ENCODE measurements at places on chromosomes 16 and 17.

GRCh38 chr16:61929776-61930175 lies 106.5 kb downstream of the CDH8 start:
- DNase-seq = no peak

DNA sequence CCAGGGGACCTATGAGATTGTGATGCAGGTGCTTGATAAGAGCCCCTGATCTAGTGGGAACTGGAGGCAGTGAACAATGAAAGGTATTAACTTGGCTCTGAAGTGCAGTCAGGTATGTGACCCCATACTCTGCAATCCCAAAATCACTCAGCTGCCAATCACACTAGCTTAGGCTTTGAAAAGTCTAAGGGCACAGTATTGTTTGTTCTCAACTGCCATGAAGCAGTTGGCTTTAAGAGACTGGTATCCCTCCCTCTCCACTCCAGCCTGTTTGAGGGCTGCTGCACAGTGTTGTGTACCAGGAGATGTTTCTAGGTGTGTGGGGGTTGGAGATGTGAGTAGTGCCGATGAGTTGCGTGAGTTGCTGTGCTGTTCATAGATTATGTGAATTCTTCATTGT lies 2.4 kb downstream of the YPEL2 start:
- no peak for DNase-seq

- DNase-seq = peak; percentile 98
These were observed at the start of gene TBL3 for GRCh38 chr16:1971796-1972489. Gene TBL3, plus strand, starts transcription at chr16:1972053. Its CDS starts 112 bp downstream, at chr16:1972165.

- DNase-seq = no peak
These were observed 10.1 kb upstream of the ERCC4 start for GRCh38 chr16:13909872-13910303.

GRCh38 chr16:61002479-61003204 lies 1033.6 kb downstream of the CDH8 start:
- no peak for DNase-seq

DNA sequence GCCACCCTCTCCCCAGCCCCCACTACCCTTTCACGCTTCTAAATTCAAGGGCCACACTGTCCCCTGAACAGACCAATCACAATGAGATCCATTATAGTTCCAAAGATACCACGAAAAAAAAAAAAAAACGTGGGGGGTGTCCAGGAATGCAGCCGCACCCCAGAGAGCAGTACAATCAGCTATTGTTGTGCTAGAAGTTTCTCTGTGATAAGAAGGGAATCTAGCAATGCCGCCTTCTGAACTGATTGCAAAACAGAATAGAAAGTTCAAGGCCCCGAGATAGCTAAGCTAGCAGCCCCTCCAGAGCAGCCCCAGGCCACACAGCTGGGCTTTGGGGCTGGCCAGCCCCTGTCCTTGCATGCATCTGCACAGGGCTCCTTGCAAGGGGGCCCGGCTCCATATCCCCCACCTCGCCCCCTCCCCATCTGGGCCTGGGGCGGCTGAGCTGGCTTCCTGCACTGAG lies 86.9 kb upstream of the CBX4 start:
- DNase-seq = no peak

DNA sequence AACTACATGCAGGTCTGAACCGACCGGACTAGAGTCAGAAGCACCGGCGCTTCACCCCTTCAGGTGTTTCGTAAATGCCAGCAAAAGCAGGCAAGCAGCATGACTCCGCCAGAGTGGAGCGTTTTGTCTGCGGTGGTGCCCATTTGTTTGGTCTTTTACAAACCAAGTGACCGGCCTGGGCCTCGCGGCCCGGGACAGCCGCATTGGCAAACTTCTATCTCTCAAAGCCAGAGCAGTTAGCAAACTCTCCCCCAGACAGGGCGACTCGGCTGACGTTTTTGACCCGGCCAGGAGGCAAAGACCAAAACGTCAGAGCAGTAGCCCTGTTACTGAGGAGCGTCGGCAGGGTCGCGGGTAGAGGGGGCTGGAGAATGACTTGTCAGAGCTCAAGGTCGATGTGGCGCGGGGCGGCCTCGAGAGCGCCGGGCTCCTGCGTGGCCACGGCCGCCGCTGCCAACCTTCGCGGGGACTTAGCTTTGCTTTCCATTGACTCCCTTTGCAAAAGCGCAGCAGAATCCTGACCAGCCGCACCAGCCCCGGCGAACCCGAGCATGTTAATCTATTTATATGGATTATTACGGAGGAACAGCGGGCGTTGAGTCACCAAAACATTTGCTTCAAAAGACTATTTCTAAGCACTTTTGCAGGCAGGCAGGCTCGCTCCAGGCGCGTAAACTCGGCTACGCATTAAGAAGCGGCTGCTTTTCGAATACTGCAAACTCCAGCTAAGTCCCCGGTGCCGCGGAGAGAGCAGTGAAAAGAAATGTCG lies 763 bp upstream of the SOX9 start:
- no peak for DNase-seq

DNA sequence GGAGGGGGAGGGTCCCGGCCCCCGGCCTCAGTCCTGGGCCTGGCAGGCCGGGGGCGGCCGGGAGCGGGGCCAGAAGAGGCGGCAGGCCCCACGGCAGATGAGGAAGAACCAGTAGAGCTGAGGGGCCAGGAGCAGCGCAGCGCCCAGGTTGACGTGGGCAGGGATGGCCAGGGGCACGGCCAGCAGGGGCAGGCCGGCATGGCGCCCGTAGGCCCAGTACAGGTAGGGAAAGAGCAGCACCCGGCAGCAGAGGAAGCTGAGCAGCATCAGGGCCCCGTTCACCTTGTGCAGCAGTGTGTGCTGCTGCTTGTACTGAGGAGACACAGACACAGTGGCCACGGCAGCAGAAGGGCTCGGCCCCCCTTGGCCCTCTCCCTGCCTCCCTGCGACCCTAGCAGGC lies 2.2 kb downstream of the C16orf92 start:
- DNase-seq = no peak

Data from activated CD4-positive, alpha-beta T cell treated with anti-CD3 and anti-CD28 coated beads, Interleukin-2, Interleukin-6, amounts not matched to agents 100 ng/mL and 50 ng/mL, durations not matched to agents 16 hours and 8 hours (primary cell).